ENCODE measurements at places on chromosomes 3 and 15.

DNA sequence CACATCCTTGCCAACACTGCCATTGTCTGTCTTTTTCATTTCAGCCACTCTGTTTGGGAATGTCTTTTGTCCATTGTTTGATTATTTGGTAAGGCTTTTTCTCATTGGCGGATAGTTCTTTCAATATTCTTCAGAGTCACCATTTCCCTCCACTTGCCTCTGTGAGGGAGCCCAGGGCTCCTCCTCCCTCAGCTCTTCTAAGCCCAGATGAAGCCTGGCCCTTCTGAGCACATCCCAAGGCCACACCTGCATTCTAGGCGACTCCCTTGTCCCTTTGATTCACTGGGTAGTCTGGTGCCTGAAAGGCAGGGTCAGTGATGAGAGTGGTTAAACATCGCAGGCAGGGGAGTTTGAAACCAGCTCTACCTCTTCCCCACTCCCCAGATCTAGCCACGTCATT, 12.4 kb upstream of the LTF start:
- no peak for DNase-seq

DNA sequence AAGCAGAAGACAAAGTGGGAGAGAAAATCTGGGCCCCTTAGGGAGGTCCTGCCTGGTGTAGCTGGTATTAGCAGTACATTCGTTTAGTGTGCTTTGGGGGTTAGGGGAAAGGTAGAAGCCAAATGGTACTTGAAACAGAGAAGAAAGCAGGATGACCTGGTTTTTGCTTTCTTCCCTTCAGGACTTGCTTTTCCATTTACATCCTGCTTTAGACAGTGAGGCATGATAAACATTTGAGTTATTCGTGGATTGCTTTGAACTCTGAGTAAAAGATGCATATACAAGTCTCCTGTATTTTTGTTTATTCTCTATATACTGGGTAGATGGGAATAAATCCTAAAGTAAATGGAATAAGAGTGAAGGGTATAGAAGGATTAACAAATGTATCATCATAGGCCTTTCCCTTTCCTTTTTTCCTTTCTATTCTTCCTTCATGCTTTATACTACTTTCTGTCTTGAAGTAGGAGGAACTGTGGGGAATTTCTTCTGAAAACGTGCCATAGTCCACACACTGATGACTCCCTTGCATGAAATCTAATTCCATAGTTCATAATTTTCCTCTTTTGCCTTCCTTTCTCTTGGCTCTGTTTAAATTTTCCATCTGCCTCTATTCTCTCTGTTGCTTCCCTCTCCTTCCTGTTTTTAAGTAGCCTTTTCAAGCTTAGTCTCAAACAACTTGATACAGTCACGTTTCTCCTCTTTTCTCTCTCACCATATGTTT, 139.5 kb upstream of the RBMS3 start:
- no peak for DNase-seq

DNA sequence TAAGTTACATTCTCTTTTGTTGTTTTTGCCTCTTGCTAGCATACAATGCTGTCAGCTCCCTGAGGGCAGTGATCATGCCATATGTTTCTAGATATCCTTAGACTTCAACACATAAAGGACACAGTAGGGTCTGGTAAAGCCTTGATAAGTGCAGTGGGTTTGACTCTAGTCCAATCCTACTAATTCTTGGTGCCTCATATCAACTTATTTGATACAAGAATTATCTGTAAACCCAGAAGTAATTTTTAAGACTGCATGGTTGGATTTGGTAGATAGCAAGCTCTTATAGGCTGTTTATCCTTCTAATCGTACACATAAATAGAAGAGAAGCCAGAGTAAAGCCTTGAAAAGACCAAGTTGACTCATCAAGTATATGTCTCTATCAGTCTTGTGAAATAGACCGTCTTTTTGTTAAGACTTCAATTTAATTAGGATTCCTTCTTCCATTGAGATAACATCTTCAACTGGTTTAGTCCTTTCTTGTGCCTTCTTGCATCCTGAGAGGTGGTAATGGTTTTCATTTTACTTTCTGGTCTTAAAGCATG, 265.6 kb upstream of the CDIN1 start:
- no peak for DNase-seq

DNA sequence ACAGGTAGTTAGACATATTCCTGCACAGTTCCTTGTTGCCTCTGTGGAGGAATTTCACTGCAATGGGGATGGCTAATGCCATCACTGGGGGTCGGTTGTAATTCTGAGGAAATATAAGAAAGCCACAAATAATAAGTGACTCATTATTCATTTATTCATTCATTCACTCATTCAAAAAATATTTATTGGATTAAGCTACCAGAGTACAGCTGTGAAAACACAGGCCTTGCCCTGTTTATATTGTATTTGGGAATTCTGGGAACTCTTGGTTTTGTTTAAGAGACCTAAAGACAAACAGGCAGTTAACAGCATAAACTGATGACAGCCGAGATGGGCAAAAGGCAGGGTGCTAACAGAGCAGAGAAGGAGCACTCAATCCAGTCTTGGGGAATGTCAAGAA, 23.6 kb downstream of the PTX3 start:
- no peak for DNase-seq

DNA sequence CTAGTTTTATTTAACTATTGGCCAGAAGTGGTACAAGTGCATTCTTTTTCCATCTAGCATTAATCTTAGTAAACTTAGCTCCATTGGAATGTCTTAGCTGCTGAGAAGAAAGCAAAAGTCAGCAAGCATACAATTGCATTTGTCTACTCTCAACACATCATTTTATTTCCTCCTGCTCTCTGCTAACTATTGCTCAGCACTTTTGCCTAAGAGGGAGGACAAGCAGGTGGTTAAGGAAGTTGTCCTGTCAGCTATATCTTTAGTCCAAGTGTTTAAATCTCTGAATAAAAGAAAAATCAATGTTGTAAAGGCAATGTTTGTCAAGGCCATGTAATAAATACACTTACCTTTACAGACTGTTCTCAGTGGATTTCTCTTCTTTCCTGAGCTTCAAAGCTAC, 51.0 kb downstream of the FHIT start:
- DNase-seq, result no peak

DNA sequence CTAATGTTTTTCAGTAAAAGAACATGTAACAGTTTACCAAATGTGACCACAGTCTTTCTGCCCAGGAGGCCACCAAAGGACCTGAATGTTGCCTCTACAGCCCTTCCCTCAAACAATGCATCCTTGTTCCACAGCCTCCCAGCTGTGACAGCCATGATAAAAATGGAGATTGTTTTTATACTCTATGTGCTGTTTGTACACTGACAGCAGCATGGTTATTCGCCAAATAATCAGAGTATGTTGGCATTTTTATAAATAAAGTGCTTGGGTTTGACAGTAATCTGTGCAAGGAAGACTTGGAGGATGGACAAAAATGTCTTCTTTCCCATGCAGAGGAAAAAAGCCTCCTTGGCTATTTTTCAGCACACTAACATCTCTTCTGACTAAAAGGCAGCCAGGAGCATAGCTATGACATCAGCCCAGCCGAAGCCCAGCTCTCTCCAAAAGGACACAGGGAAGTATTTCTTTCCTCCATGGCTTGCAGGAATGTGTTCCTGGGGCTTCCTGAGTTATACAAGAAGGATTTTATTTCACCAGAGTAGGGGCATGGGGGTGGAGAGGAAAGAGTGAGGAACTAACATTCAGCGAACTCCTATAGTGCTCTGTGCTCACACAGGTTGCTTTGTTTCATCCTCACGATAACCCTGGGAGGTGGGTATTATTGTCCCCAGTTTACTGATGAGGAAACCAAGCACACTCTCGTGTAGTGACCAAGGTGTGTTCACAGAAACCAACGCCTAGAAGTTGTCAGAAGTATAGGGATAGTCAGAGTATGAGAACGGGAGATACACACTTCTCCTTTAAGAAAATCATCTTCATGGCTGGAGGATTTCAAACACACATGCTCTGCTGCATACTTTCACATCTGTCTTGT, 339.7 kb downstream of the MECOM start:
- no peak for DNase-seq

DNA sequence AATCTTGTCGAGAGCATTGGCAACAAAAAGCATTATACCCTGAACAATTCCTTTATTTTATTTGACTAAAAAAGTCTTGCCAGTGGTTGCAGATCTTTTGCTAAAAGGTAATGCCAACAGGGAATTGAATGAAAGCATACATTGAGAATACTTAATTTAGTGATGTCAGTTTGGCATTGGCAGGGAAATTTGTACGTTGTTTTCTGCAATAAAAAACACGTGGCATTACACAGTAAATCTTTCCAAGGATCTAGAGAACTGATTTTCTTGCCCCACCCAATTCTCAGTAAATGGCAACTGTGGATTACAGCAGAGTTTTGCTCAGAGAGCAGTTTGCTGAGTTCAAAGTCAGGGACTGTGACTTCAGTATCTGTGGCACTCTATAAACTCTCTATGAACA, 38.3 kb upstream of the IGSF10 start:
- no peak for DNase-seq

DNA sequence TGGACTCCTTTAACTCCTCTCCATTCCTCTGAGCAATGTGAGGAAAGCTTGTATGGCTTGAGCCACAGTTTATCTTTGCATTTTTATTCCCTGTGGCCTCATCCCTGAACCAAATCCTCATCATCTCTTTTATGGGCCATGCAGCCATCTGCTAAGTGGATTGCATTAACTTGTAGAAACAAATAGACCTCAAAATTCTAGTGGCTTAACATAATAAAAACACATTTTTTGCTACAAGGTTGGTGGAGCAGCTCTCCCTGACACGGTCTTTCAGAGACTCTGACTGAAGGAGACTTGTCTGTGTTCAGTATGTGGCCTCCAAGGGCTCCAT, 135.3 kb downstream of the RPL22L1 start:
- DNase-seq, result no peak

DNA sequence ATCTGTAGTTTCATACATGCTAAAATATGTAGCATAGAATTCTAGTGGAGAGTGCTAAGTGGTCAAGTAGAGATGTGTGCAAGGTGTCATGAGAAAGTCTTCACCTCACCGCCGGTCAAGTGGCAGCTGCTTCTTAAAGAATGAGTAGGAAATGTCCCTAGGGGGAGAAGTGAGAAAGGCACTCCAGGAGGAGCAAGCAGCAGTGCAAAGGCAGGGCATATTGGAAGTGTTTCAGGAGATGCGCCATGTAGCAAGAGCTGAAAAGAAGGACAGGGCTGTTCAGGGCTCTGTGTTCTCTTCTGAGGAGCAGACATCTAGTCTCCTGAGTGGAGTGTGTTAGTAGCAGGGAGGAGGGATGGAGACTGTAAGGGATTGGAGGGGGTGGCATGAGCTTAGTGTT, 312.4 kb upstream of the SEMA6D start:
- DNase-seq, result no peak

- DNase-seq, result no peak
Observed at GRCh38 chr3:127228866-127229265, 35.9 kb downstream of the PRR23E start.

DNA sequence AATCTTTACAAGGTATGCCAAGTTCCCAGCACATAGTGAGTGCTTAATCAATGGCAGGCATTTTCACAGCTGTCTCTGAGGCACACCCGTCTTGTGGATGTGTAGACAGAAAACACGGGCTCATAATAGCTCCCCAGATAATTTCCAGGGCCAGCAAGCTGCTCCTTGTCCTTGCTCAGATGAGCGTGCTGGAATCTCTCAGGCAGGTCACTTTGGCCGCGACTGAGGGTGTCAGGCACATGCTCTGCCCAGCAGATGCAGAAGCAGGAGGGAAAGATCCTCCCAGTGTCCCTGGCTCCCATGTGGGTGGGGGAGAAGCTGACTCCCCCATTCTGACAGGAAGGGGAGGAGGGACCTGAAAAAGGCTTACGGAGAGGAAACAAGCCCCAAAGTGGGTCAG, 35.6 kb upstream of the SLC6A1 start:
- no peak for DNase-seq

GRCh38 chr15:42608110-42608531, 32.7 kb downstream of the STARD9 start:
- DNase-seq, result peak; percentile 12

GRCh38 chr3:39521456-39521855, 54.0 kb downstream of the MOBP start:
- DNase-seq, result no peak

- DNase-seq, result no peak
Observed at GRCh38 chr3:140268103-140268502, 333.1 kb downstream of the CLSTN2 start.

DNA sequence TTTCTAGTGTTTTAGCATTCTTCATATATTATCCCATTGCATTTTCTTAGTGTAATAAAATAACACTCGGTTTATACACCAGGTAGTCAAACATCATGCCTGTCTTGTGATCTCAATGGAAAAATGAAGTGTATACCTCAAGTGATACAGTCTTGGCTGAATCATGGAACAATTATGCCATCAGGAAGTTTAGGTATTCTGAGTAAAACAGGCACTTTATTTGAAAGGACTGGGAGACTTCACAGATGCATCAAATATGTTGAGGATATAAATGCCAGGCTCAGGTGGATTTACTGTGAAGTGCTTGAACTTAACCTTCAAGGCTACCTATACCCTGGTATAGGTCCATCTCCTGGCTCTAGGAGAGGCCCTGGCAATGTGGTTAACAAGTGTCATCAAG, 8.5 kb downstream of the TGFBR2 start:
- DNase-seq, result no peak

DNA sequence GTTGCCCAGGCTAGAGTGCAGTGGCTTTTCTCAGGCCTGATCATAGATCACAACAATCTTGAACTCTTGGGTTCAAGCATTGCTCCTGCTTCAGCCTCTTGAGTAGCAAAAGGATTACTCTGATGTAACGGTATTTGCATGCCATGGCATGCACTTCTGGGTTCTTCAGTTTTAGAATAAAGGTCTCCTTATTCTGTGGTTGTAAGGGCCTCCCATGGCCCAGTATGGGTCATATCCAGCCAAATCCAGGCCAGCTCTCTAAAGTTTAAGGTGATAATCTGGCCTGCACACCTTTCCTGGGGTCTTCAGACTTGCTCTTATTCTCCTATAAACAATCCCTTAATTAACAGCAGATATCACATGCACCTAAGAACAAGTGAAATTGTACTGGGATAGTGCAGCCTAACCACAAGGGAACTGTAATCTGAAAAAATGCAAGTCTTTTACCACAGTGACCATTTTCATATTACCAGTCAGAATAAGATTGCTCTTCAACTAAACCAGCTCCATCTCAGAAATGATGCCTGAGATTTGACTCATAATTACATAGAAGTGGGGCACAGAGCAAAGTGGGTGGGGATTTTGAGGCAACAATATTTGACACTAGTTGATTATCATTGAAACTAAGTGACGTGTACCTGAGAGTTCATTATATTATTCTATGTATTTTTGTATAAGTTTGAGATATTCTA, 25.4 kb downstream of the COMMD2 start:
- DNase-seq, result no peak

DNA sequence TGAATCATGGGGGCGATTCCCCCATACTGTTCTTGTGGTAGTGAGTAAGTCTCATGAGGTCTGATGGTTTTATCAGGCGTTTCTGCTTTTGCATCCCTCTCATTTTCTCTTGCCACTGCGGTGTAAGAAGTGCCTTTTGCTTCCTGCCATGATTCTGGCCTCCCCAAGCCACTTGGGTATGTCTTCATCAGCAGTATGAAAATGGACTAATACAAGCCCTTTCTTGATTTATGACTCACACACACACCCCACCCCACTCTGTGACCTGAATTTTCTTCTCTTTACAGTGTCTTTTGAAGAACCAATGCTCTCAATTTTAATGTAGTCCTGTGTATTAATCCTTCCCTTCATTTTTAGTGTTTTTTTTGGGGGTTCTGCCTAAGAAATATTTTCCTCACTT, 244.8 kb downstream of the PLCL2 start:
- DNase-seq, result no peak
